ENCODE measurements at places on chromosomes 2 and 18. TPM values are rescaled to one million over a fixed set of nuclear protein-coding genes. Genes with fewer than 3 reads are reported as not detected.

Gene KCNJ3
- total RNA-seq = 0.35 TPM

Gene SLC14A1
- total RNA-seq = 0.89 TPM

Gene KIF5C
- 0.18 TPM for total RNA-seq

Gene ATP6V1B1
- under 0.01 TPM for total RNA-seq

Gene SLC11A1
- 0.29 TPM for total RNA-seq

Gene VWC2L
- not detected for total RNA-seq

Gene PPP1R1C
- not detected for total RNA-seq

Gene ACKR3
- total RNA-seq = not detected

Gene ARHGAP28
- 7.5 TPM for total RNA-seq

Gene NRBP1
- total RNA-seq = 96.9 TPM

Gene ARHGAP25
- total RNA-seq = 9.4 TPM

Gene TCF4
- 34.9 TPM for total RNA-seq

Gene HJURP
- total RNA-seq = 23.1 TPM

Gene FSIP2
- total RNA-seq = under 0.01 TPM

Gene OTOS
- total RNA-seq = not detected

Gene SEPTIN10
- 79.8 TPM for total RNA-seq

Gene GPR55
- total RNA-seq = not detected

Gene SCN3A
- total RNA-seq = not detected
